ENCODE measurements at places on chromosomes 2 and 18. TPM values are rescaled to one million over a fixed set of nuclear protein-coding genes. Genes with fewer than 3 reads are reported as not detected.

GRCh38 chr18:57018845-57019244, 128.0 kb upstream of the BOD1L2 start:
- DNase-seq, result no peak

DNA sequence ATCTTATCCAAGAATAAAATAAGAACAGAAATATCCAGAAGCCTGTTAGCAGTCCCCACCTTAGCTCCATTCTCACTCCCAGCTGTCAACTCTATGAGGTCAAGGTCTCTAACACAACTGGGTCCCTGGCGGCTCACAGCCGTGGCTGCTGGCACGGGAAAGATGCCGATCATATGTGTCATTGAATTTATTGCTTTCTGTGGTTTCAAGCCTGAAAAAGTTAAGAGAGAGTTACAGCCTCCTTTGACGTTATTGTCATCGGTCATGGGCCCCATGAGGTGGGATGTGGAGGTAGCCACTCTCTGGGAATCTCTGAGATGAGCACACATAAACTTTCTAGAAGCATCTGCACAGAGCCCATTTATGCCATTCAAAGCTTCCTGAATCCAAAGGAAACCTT, 28.7 kb upstream of the CABLES1 start:
- DNase-seq, result no peak

DNA sequence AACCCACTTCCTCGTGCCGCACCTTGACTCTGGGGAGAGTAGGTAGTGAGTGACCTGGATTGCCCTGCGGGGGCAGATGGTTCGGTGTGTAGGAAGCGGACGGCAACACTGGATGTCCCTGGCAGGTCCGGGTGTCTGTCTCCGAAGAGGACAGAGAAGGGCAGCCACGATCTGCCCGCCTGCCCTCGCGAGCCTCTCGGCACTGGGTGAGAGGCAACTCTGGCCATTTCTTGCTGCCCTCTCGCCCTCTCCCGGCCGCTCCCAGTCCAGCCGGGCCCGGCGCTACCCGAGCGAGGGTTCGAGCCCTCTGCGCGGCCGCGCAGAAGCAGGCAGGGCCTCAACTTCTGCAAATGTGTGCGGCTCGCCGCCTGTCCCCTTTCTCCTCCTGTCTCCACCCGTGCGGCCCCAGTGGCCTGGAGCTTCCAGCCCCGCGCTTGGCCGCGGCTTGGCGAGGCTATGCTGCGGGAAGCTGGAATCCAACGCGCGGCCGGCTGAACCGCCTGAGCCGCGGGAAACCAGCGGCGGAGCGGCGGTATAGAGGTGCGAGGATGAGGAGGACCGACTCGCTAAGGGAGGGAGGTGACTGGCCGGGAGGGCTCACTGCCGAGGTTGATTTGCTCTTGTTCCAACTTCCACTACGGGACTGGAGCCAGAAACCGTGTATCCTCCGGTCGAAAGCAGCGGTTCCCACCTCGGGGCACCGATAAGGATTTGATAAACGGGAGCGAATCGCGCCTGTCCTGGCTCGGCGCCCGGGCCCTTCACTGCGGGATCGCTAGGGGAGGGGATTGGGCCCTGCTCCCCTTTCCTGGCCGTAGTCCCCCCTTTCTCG, 1.5 kb downstream of the EPAS1 start:
- DNase-seq, result peak; percentile 76

DNA sequence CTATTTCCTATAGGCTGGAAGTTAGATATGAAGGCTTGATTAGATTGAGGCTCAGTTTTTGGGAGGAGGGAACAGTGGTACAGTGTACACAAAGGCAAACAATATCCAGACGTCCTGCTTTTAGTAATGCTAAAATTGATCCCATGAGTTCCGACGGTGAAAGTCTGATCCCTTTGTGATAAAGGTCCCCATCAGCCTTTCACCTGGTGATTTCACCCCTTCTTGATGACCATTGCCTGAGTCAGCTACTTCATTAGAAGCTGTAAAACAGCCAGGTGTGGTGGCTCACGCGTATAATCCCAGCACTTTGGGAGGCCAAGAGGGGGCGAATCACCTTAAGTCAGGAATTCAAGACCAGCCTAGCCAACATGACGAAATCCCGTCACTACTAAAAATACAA, 29.7 kb downstream of the TWSG1 start:
- DNase-seq, result no peak

MARCO gene
- 1.0 TPM for total RNA-seq

LONRF2 gene
- total RNA-seq, result 14.2 TPM

NYAP2 gene
- total RNA-seq, result not detected

All from body of pancreas (tissue), 4 donors.